A172 (cell line): ENCODE measurements at places on chromosomes 1 and 21.

GRCh38 chr21:41219498-41220207 lies 51.7 kb downstream of the BACE2 start:
- DNase-seq, result no peak

DNA sequence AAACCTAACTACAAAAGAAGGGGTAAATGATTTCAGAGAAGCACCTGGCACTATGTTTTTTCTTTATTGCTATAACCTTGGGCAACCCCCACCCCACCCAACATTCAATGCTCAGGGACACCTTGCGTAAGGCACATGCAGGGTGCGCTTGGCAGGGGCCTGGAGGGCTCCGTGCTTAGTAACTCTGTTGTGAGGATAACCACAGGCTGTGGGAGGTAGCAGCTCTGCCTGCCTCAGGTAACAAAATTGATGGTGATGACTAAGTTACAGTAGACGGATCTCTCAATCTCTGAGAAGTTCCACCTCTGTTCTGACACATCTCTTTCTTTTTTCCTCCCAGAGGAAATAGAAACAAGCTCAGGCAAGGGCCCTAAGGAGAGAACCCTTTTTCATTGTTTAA lies 8.7 kb upstream of the CCN1 start:
- DNase-seq, result no peak

DNA sequence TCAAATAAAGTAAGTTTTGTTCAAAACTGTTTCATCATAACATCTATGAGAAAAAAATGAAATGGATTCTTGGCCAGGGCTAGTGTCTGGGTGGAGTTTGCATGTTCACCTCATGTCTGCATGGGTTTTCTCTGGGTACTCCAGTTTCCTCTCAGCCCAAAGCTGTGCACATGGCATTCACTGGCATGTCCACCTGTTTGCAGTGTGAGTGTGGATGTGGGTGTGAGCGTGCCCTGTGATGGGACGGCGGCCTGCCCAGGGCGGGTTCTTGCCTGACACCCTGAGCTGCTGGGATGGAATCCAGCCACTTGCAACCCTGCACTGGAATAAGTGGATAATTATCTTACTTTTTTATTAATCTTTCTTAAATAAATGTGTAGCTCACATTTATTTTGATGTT lies 185.5 kb downstream of the RYR2 start:
- DNase-seq, result no peak

- no peak for DNase-seq
These were observed 198.6 kb downstream of the GRIK3 start for GRCh38 chr1:36835696-36836095.

GRCh38 chr1:203556047-203556851 lies 62.3 kb downstream of the OPTC start:
- peak; percentile 44 for DNase-seq

DNA sequence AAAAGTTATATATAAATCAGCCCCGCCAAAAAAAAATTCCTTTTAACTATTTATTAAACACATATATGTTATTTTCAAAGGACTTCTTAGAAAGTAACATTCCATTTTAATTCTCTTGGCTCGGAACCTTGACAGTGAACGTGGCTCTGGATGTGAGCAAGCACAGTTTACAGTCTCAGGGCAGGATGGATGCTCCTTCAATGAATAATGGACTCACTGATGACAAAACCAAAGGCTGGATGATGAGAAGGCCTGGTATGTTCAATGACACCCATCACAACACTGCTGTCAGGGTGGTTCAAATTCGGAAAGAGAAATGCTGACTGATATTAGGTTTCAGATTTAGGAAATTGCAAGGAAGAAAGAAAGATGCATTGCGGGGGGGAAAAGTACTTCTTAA lies 148.8 kb downstream of the SIPA1L2 start:
- no peak for DNase-seq

- DNase-seq, result no peak
These were observed 11.3 kb upstream of the ADGRB2 start for GRCh38 chr1:31775210-31775999.

- DNase-seq, result peak; percentile 66
These were observed at the start of gene GBP2 for GRCh38 chr1:89125913-89126580. GBP2 (minus strand) TSS chr1:89126114; CDS start chr1:89121966, 4,148 bp downstream.

DNA sequence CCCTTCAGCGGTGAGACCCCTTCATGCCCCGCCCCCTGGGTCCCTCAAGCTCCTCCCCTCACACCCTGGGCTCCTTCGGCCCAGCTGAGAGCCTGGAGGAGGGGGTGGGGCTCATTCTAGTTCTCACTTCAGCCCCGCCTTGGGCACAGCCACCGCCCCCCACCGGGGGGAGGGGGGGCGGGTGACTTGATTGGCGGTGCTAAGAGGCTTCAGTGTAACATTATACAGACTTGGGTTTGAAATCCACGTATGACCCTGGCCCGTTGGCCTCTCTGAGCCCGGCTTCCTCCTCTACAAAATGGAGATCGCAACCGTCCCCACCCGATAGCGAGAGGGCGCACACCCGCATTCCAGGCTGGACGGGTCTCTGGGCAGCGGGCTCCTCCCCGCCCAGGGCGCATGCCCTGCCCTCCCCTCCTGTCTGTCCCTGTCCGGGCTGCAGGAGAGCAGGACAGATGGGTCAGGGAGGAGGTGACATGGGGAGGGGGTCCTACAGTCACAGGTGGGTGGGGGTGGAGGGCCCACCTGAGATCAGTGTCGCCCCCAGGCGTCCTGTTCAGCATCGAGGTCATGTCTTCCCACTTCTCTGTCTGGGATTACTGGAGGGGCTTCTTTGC lies 5.1 kb downstream of the CLCNKB start:
- no peak for DNase-seq

- peak; percentile 5 for DNase-seq
These were observed 100.1 kb upstream of the S1PR1 start for GRCh38 chr1:101136739-101137138.

GRCh38 chr1:39737546-39738169 lies 1.0 kb upstream of the PPIE start:
- DNase-seq, result no peak

DNA sequence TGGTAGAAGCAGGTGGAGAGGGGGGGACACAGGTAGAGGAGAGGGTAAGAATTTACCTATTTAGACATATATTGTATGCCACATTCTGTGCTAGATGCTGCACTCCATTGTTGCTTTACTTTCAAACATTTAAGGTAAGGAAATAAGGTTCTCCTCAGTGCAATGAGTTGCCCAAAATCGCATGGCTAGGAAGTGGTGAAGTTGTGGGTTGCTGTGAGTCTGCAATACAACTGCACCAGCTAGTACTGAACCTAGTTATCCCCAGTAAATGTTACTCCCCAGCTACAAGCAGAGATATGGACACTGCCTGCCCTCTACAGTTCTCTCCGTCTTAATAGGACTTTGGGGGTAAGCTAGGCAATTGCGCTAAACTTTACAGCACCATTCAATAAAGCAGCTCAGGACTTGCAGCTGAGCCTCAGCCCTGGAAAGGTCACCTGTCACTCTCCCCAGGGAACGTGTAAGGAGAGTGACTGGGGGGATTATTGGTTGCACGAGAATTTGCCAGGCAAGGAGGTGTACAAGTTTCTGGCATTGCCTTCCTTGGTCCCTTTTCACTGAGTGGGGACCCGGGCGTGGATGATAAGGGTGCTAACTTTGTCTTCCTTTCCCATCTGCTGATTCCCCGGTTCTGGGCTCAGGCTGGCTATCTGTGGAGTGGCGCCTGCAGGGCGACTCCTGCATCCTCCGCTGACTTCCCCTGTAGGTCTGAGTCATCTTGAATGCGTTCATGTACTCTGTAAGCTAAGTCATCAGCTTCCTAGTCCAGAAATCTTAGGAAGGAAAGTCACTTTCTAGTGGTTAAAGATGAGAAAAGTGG lies 71.3 kb upstream of the CNTN2 start:
- DNase-seq, result peak; percentile 88

DNA sequence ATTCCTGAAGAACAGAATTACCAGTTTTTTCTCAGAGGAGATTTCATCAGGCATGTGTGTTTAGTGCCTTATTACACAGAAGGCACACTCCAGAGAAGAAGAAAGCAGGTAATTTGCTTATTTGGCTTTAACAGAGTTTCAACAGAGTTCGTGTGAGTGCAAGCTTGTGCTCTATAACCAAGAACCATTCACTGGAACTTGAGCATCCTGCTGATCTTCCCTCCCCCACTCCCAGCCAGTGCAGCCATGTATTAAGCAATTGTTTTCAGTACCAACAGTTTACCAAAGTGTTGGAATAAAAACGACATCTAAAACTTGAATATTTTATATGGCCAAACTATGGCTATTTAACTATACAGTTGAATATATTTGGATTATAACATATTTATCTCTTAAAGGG lies 4.3 kb downstream of the MGST3 start:
- no peak for DNase-seq

DNA sequence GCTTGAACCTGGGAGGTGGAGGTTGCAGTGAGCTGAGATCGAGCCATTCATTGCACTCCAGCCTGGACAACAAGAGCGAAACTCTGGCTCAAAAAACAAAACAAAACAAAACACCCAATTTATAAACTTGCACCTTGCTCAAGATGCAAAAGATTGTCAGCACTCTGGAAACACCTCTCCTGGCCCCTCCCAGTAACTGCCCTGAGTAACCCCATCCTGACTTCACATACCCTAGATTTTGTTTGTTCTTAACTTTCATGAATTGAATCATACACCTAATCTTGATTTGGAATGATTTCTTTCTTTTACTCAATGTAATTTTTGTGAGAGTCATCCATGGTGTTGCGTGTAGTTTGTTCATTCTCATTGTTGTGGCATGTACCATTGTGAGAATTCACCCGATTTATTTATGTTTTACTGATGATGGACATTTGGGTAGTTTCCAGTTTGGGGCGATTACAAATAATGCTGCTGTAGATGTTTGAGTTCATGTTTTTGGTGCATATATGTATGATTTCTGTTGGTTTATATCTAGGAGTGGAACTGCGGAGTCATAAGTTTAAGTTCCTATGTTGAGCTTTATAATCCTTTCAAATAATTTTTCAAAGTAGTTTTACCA lies 10.4 kb downstream of the NECAP2 start:
- no peak for DNase-seq

- DNase-seq, result peak; percentile 100
These were observed 59.5 kb downstream of the POFUT2 start for GRCh38 chr21:45228171-45228641.

DNA sequence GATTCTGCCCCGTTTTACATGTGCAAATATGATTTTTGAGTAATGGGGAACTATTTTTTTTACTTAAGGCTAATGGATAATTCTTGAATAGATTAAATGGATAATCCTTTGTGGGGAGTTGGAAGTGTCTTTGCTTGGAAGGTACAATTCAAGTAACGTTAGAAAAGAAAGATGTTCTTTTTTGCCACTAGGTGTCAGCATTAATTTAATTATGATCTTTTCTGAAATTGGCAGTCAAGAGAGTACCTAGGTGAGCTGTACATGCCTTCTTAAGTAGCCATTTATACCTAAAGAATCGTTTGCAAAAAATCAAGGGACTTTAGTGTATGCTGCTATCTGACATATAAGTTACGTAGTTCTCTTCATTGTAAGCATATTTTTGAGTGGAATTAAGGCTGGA lies 2.2 kb downstream of the FBXO28 start:
- DNase-seq, result peak; percentile 67

- DNase-seq, result no peak
These were observed 134.7 kb upstream of the TNR start for GRCh38 chr1:175877939-175878737.

GRCh38 chr1:68799096-68799495 lies 302.2 kb upstream of the DEPDC1 start:
- DNase-seq, result no peak

- no peak for DNase-seq
These were observed 5.7 kb downstream of the SLC19A1 start for GRCh38 chr21:45536301-45537081.

GRCh38 chr1:192691041-192691440 lies 55.1 kb downstream of the RGS13 start:
- no peak for DNase-seq

DNA sequence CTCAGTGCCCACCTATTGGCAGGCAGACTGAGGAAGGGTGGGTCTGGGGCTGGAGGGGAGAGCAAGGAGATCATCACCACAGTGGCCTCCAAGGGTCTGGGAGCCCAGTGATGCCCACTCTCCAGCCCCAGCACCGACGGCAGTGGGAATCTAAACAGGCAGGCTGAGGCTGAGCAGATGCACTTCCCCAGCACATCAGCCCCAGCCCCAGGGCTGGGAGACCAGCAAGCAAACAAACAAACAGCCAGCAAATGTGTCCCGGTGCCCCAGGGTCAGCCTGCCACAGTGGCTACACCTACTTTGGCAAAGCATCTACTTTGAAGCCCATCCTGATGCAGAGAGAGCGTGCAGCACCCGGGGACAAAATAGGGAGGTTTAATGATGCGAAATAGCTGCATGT lies 216.3 kb upstream of the ZC3H12A start:
- DNase-seq, result no peak

GRCh38 chr1:200779326-200779725 lies 40.6 kb downstream of the CAMSAP2 start:
- no peak for DNase-seq

GRCh38 chr1:40404670-40405462 lies 31.3 kb downstream of the SMAP2 start:
- DNase-seq, result peak; percentile 47

DNA sequence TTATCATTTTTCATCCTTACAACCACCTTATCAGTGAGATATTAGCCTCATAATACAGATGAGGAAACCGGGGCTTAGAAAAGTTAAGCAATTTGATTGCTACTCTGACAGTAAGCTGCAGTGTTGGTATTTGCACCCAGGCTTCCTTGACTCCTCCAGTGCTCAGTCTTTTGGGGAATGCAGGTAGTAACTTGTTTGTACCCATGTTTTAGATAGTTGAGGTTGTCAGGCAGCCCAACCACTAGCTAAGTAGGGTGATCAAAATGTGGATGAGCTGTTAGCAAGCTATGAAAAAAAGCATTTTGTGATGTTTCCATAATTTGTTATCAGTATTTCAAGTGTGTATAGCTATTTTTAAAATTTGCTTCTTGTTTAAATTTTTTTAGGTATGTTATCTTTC lies 80.8 kb downstream of the SASS6 start:
- DNase-seq, result no peak

GRCh38 chr21:35601211-35601610 lies 459.1 kb downstream of the SETD4 start:
- DNase-seq, result no peak

GRCh38 chr1:106613068-106613467 lies 443.4 kb upstream of the PRMT6 start:
- no peak for DNase-seq

DNA sequence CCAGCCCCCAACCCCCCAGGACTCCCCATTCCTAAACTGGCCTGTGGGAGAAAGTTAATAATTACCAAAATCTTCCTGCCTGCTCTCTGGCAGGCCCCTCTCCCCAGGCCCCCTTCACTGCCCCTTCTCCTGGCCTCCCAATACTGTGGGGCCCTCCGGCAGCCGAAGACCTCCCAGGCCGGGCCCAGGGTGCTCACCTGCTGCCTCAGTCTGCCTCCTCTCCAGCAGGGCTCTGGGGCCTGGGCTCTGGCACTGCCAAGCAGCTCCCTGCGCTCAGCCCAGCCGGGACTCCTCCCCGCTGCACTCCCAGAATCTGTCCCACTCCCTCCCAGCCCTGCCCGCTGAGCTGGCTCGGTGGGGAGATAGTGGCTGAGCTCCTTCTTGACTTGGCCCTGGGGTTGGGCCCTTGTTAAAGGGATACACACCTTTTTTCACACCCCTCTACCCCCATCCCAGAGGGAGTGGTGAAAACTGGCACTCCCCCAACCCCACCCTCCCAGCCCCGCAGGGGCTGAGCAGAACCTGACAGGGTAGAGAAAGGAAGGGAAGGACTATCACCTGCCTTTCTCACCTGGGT lies at the start of gene S100A16:
Gene S100A16 (minus strand): TSS at position 383 of the 577 bp plus-strand sequence. CDS start 4,986 bp downstream, outside the sequence.
- DNase-seq, result peak; percentile 79

- no peak for DNase-seq
These were observed 77.9 kb downstream of the ADARB1 start for GRCh38 chr21:45152265-45152746.
